ENCODE measurements at places on chromosomes 12 and 14.

DNA sequence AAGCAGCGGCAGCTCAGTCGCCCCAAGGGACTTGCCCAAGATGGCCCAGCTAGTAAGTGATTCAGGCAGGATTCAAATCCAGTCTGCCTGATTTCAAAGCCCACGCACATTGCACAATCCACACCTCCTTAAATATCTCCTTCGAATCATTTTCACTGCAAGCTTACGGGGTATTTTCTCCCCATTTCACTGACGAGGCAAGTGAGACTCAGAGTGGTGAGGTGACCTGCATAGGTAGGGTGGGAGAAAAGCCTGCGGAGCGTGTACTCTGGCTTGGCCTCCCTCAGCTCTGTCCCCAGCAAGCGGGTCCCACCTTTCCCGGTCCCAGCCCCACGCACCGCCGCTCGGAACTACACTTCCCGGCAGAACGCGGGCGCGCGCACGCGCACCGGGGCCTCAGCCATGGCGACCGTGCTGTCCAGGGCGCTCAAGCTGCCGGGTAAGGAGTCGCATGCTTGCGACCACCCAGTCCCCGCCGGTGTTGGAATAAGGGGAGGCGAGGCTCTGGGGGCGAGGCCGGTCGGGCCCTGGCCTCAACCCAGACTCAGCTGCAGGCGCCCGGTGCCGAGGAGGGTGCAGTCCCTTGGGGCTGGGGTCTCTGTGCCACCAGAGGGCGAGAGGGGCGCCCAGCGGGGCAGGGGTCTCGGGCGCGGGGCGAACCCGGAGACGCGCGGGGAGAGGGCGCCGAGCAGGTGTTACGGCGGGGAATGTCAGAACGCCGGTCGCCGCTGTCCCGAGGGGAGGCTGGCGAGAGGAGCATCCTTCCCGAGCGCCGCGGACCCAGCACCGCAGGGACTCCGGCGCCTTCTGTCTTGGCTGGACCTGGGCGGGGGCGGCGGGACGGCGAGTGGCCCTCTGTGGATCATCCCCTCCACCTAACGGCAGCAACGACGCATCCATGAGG lies at the start of gene FAM234B:
TSS of gene FAM234B (plus strand) at position 380 of the 904 bp plus-strand sequence. CDS start at position 403, 23 bp downstream.
- peak; percentile 82 for DNase-seq

DNA sequence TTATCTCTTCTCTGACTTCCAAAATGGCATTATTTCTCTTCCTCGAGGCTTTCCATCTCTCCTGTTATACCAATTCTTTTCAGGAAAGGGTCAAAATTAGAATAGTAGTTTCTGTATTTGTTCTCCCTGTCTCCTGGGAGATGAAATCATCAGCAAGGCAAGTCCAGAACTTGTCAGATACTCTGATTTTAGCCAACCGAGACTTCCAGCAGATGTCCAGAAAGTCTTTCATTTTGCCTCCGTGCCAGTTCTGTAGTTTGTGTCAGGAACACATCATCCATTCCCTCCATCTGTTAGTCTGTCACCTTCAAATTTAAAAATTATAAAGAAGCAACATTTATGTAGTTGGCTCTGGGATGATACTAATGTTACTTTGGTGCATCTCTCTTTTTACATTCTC lies 275.7 kb downstream of the CCDC59 start:
- no peak for DNase-seq

DNA sequence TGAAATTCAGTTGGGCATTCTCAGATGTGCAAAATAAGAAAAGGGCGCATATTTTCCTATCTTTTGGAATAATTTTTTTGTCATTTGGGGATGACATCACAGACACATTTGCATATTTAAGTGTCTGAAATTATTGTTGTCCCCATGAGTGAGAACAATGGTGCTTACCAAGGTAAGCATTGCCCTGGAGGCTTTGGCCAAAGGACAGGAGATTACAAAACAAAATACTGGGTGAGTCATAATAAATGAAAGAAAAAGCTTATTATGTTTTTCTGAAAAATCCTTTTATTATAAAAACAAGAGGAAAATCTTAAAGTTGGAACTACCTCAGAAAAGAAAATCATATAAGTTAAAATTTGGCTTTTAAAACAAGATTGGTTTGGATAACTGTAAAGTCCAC lies 254.9 kb downstream of the BTG1 start:
- DNase-seq: no peak

GRCh38 chr14:75539561-75540478 lies 17.6 kb downstream of the BATF start:
- DNase-seq: no peak

DNA sequence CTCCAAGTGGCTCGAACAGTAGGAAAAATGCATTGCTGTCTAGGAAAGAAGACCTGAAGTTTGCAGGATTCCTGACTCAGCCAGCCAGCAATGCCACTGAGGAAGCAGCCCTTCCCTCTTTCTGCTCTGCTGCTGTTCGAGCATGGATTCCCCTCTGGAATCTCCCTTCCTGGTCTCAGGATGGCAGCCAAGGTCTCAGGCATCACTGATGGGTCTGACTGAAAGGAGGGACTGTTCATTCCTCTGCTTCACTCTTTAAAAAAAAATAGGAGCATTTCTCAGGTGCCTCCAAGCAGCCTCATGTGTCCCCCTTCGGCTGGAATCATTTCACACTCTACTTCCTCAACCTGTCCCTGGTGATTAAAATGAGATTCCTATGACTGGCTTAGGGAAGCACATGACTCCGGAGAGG lies 62.4 kb downstream of the SLC15A4 start:
- DNase-seq: no peak

- no peak for DNase-seq
Measured at GRCh38 chr14:60643463-60644314, 5.6 kb downstream of the SIX1 start.

DNA sequence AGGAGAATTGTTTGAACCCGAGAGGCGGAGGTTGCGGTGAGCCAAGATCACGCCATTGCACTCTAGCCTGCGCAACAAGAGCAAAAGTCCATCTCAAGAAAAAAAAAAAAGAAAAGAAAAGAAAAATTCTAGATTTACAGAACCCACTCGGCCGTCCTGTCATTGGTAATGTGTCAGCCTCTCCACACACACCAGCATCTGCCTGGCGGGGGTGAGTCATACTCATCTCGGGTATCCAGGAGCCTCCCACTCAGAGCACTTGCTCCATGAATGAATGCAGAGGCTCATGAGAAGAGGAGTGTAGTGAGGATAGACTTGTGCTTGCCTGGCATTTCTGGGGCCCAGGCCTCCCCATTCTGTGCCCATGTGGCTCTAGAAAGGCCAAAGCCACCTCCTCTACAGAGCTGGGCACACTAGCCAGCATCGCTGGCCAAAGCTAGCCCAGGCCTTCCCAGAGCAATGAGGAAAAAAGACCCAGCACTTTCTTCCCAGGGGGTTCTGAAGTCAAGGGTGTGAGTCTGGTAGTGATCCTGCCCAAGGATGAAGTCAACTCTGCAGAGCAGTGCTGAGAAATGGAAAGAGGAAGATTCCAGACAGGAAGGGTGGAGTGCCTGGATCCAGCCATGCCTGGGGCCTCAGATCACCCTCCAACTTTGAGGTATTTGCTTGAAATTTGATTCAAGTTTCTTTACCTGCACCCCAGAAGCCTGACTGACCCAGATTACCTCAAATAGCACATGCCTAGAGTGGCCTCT lies 31.2 kb upstream of the KLC1 start:
- no peak for DNase-seq

- peak; percentile 24 for DNase-seq
Measured at GRCh38 chr14:58362798-58363412, 32.8 kb upstream of the TOMM20L start.

GRCh38 chr14:68333262-68333661 lies 459.6 kb downstream of the ZFP36L1 start:
- no peak for DNase-seq

- DNase-seq: no peak
Measured at GRCh38 chr12:114316076-114316475, 89.9 kb downstream of the TBX5 start.

DNA sequence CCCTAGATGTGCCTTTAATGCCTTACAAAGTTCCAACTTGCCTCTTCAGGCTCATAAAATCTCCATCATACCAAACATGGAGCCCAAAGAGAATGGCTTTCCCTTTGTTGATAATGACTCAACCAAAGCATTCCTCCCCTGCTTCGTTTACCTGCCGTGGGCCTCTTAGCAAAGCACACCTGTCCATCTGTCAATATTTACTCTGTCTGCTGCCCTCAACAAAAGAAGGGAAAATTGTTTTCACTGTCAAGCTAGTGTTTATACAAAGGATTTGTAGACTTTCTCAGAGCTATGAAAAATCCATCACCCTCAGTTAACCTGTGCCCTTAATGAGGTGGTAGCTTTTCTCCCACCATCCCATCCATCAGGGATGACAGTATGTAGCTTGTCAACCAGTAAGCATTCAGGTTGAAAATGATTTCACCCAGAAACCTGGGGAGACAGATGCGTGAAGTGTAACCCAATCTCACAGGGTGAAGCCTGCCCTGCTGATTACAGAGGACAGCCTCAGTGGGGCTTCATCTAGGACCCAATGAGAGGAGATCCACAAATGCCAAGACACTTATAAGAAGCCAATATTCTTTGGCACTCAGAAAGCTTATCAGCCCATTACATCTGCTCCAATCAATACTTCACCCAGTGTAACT lies 278.1 kb downstream of the NUAK1 start:
- DNase-seq: peak; percentile 99

DNA sequence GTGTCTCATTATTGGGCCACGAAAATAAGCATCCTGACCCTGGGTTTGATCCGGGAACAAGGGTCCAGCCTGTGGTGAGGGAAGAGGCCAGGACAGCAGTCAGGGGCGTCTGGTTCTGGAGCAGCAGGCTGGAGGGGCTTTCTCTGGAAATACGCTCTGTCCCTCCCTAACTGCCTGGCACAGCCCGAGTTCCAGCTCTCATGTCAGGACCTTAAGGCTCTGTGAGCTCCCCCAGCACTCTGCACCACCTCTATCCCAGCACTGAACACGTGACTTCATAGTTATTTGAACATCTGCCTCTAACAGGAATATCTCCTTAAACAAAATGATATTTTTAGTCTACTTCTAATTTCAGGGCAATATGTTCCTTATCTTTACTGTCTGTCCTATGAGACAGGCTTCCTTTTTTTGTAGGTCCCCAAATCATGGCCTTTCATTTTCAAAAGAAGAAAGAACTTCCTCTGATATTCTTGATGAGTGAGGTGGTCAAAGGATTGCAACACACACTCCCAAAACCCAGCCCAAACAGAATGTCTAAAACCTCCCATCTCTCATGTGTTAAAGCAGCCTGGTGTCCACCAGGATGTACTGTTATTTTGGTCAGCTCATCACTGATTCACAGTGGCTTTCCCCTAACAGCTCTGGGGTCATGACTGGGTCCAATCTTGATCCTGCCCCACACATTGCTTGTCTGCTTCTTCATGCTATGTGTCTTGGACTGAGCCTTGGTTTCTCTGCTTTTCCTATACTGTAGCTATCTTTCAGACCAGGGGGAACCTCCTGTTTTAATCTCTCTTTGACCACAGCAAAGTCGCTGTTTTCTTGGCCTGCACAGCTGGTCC lies 9.7 kb downstream of the AQP6 start:
- DNase-seq: no peak

DNA sequence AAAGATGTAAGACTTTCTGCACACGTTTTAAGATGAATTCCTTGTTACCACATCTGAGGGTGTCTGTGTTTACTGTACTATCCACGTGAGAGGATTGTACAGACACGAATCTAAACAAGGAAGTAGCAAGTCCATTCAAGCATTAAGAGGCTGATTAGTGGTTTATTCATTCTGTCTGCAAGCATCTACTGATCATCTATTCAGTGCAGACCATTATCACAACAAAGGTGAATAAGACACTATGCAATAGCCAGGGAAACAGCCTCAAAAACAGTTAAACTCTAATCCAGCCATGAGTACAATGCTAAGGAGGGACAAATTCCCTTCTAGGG lies 111.6 kb upstream of the PZP start:
- peak; percentile 53 for DNase-seq

GRCh38 chr12:50764286-50765094 lies 589 bp downstream of the ATF1 start:
- DNase-seq: peak; percentile 68

GRCh38 chr12:18684430-18684829 lies 53.4 kb downstream of the PLCZ1 start:
- no peak for DNase-seq

DNA sequence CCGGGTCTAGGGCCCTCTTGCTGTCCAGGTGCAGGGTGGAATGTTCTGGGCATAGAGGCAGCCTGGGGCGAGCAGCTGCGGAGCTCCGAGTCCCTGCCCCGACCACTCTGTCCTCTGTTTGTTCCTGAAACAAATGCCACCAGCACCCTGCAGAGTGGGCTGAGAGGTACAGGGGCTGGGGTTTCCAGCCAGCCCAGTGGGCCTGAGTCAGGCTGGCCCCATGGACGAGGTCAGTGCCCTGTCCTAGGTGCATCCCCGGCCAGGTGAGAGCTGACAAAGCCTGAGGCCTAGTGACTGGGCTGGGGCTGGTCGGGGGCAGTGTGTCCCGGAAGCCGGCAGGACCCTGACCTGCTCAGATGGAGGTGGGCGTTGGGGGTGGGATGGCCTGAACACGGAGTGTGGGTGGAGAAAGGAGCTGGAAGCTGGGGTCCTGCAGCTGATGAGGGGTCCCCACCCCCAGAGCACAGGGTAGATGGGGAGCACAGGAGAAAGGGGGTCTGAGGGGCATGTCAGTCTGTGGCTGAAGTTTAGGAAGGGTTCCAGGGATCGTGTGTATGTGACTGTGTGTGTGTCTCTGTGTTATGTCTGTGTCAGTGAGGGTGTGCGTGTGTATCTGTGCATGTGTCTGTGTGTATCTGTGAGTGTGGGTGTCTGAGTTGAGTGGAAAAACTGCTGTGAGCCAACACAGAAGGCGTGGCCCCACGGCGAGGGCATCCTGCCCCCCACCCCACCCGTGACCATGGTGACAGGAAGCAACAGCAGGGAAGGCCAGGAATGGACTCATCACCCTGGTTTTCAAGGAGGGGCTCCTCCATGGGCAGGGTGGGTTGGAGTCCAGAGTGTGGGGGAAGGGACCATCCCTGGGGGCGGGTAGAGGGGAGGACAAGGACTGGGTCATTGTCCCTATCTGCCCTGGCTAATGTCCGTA lies 2.4 kb upstream of the CRIP1 start:
- DNase-seq: peak; percentile 60

DNA sequence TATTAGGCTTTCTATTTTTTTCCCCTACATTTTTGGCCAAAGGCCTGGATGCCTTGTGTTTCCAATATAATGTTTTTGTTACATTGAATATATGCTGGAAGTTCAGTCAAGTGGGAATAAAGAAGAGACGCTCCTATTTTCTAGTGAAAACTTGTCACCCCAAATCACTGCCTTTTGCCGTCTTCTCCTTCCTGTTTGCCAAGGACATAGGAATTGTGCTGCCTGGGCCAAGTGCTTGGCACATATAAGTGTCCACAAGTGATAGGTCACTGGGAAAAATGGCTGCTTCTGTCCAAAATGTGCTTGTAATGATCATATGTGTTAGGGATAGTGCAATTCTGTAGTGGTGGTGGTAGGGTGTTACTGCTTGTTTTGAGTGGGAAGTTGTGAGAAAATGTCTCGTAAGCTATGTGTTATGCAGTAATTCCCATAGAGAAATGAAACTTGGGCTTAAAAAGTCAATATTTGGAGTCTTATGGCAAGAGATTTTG lies 11.6 kb upstream of the KCNJ8 start:
- no peak for DNase-seq

GRCh38 chr14:77529963-77530362 lies 31.3 kb upstream of the ISM2 start:
- no peak for DNase-seq

- no peak for DNase-seq
Measured at GRCh38 chr12:132619071-132619385, 452 bp downstream of the P2RX2 start.

- DNase-seq: no peak
Measured at GRCh38 chr14:33668066-33668465, 282.8 kb downstream of the EGLN3 start.

- peak; percentile 36 for DNase-seq
Measured at GRCh38 chr14:50530794-50531365, 1.5 kb downstream of the MAP4K5 start.

- no peak for DNase-seq
Measured at GRCh38 chr12:56714431-56714929, 10.6 kb downstream of the NACA start.

All from NCI-H1417 (cell line).